ENCODE measurements at places on chromosomes 2 and 18.

DNA sequence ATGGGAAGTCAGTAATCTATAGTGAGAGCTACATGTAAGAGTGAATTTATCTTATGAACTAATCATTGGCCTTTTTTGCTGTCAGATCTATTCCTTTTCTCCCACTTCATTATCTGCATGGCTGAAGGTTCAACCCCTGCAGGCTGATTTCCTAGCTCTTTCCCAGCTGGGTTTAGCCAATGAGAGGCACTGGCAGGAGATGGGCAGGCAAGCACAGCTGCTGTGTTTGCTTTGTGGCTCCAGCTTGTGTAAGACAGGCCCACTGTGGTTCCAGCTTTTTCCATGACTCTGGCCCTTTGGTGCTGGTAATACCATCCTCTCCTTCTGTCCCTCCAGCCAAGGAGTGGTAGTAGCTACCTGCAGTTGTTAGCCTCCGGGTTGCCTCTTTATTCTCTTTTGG lies 248.8 kb downstream of the PLCL1 start:
- no peak for DNase-seq

GRCh38 chr2:130371723-130372054 lies 15.8 kb downstream of the PTPN18 start:
- peak; percentile 81 for DNase-seq

DNA sequence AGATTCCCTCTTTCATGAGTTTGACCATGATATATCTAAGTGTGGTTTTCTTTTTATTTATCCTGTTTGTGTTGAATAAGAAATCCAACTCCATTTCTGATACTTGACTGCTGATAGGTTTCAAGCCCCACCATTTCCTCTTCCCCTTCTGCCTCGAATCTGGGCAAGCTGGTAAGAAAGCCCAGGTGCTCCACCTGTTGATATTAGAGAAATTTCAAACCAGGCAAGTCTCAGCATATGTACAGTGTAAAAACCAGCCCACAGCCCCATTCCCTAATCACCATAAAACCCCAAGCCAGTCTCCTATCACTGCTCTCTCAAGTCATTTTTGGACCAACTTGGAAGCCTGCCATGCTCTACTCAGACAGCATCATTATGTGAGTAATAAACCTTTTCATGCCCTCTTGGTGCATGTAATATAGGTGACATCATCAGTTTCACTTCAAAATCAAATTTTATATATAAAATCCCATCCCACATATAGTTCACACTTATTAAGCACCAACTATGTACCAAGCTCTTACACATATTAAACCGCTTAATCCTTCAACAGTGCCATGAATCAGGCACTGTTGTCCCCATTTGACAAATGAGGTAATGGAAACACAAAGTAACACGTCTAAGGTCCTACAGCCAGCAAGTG lies 46.6 kb downstream of the SMAD2 start:
- DNase-seq = no peak

DNA sequence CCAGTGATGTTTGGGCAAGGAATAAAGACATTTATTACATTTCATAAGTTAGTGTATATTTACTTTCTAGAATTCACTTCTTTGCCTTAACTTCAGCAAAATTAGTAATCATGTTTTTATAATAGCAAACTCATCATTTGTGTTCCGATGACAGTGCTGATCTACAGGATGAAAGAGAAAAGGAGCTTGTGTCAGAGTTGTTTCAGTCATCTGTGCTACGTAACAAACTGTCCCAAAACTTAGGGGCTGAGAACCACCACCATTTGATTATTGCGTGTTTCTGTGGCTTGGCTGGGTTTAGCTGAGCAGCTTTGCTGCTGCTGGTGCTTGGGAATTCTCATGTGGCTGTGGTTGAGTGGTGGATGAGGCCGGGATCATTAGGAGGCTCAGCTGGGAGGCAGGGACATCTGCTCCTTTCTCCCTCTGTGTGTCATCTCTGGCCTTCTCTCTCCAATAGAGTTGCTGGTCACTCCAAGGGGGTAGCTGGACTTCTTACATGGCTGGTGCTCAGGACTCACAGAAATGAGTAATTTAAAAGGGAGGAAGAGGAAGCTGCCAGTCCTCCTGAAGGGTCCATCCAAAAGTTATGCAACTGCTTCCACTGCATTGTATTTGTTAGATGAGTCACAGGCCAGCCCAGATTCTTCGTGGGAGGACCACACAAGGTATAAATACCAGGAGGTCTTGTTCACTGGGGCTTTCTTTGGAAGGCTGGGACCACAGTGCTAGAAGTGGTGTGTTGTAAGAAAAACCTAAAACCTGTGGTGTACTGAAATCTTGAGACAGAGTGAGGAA lies 43.4 kb upstream of the HAAO start:
- no peak for DNase-seq

- DNase-seq = no peak
Observed at GRCh38 chr2:63604666-63605065, 15.9 kb downstream of the MDH1 start.

DNA sequence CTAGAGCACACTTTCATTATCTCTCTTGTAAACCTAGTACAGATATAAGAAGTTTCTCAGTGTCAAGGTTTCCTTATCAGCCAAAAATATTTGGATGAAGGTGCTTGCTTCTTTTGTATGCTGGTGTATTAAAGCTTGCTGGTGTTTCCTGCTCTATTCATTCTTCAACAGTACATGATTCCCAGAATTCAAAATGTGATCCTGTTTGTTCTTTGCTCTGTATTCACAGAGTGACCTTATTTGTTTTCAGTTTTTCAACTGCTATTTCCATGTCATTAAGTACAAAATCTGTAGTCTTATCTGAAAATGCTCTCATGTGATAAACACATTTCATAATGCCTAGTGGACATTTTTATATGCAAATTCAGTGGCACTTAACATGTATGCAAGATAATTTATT lies 1185.8 kb downstream of the SUCLG1 start:
- DNase-seq = no peak

DNA sequence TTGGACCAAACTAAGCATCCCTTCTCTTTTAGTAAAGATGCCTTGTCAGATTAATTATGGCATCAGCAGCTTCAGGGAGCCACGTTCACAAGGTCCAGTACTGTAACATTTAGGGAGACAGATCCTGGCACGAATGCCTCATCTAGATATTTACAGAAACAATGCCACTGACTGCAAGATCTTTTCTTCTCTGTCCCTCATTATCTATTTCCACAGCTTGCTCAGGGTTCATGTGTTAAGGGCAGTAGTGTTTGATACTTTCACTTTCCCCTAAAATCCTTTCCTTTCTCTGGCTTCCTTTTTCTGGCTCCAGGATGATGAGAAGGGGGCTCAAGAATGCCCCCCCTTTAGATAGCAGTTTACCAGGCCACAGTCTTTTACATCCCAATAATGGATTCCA lies 393.9 kb downstream of the BCL11A start:
- DNase-seq = no peak

DNA sequence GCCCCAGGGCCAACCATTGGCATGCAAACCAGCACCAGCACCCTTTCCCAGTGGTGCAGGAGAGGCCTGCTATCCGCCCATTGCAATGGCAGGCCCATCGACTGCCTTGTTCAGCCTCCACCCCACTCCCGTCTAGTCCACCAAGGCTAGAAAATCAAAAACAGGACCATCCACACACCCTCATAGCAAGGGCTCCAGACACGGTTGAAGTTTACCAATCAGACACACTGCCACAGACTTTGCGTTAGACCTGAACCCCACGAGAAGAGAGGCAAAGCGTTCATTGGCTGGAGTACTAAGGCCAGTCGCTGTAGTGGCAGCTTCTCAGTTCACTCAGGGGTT lies 95.3 kb upstream of the TEX51 start:
- no peak for DNase-seq

GRCh38 chr18:23859466-23860336 lies 154.9 kb upstream of the TTC39C start:
- no peak for DNase-seq

DNA sequence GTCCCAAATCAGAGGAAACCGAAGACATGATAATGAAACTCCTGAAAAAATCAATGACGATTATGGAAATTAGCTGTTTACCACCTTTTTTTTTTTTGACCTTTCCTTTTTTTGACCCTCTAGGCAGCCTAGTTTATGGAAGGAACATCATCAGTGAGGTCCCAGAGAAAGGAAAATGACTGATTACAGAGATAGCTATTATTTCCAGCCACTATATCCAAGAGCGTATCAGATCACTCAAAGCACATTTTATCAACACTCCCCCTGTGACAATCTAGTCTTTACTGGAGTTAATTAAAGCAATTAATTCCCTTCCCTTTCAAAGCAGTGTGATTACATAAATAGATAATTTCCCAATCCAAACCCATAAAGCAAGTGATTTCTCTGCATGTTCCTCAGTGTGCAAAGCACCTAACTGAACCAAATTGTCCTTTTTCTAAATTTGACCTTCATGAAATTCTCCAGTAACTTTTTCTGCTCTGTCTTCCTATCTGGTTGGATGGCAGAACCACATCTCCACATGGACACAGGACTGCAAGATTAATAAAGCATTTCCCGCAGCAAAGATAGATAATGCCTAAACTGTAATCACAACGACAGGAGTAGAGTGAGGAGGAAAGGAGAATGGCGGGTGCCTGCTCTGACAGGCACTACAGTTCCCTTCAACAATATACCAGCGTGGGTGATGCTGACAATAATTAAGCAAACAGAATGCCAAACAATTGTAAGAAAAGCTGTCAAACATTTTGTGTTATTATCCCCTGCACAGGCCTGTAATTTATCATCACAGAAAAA lies 194.4 kb downstream of the SLC8A1 start:
- peak; percentile 82 for DNase-seq

GRCh38 chr2:140797718-140798117 lies 1333.1 kb downstream of the LRP1B start:
- no peak for DNase-seq
